NCI-H1092 (cell line): ENCODE measurements at places on chromosomes 2 and 18.

GRCh38 chr2:222372993-222373392 lies 51.4 kb upstream of the SGPP2 start:
- DNase-seq, result no peak

DNA sequence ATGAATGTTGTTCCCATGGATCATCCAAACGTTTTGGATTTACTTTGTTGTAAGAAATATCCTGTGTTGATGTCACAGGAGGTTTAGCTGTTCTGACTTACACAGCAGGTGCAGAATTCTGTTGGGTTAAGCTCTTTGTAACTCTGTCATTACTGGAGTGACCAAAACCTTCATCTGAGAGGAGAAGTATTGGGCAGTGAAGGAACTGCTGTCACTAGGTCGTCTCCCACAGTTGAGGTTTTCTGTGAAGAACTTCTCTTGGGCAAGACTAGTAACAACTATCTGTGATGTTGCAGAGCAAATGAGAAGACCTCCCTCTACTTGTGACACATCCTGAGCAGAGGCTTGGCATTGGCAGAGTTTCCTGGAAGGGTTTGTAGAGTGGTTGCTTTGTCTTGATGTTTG lies 2.9 kb downstream of the SPTBN1 start:
- DNase-seq, result no peak

DNA sequence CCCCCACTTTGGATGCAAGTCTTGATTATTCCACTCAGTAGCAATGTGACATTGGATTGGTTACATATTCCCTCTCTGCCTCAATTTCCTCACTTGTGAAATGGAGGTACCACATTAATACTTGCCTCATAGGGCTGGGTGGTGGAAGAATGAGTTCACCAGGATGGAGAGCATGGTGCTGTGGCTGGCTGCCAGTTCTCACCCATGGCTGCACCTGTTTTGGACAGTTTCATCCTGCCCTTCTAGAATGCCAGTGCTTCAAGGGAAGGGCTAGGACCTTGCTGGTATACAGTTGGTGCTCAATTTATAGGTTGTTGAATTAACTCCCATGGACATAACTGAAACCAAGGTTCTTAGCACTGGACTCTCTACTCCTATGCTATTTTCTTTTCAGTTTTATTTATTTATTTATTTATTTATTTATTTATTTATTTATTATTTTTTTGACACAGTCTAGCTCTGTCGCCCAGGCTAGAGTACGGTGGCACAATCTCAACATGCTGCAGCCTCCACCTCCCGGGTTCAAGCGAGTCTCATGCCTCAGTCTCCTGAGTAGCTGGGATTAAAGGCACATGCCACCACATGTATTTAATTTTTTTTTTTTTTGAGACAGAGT lies 5.3 kb upstream of the SH3RF3 start:
- DNase-seq, result no peak

- no peak for DNase-seq
Measured at GRCh38 chr2:134072341-134072740, 181.5 kb upstream of the MGAT5 start.

- no peak for DNase-seq
Measured at GRCh38 chr2:124911560-124911959, 886.5 kb downstream of the CNTNAP5 start.

GRCh38 chr2:147863835-147864234 lies 19.0 kb downstream of the ACVR2A start:
- no peak for DNase-seq

DNA sequence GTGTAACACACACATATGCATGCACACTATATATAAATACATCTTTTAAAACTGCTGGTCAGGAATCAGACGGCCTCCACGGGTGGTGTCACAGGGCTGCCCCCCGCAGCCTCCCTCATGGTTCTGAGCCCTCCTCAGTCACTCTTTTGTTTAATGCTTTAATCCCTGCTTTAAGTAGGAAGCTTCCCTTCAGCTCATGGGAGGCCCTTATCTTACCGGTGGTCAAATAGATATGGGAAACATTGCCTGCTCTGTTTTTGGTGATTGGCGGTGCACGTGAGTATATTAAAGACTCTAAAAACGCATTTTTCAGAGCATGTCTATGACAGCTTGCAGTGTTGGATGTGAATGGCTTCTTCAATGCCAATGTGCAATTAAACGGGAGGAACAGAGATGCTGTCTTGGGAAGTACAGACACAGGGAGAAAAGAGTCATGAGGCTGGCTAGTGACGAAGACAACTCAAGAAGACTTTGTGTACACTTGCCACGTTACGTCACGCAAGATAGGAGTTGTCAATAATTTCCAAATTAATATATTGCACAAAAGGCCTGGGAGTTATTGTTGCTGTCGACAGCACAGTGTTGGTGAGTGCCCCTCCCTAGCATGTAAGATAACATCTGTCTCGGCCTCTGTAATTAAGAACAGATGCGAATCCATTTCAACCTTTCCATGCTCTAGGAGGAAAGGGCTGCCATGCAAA lies 23.3 kb downstream of the GNLY start:
- no peak for DNase-seq

DNA sequence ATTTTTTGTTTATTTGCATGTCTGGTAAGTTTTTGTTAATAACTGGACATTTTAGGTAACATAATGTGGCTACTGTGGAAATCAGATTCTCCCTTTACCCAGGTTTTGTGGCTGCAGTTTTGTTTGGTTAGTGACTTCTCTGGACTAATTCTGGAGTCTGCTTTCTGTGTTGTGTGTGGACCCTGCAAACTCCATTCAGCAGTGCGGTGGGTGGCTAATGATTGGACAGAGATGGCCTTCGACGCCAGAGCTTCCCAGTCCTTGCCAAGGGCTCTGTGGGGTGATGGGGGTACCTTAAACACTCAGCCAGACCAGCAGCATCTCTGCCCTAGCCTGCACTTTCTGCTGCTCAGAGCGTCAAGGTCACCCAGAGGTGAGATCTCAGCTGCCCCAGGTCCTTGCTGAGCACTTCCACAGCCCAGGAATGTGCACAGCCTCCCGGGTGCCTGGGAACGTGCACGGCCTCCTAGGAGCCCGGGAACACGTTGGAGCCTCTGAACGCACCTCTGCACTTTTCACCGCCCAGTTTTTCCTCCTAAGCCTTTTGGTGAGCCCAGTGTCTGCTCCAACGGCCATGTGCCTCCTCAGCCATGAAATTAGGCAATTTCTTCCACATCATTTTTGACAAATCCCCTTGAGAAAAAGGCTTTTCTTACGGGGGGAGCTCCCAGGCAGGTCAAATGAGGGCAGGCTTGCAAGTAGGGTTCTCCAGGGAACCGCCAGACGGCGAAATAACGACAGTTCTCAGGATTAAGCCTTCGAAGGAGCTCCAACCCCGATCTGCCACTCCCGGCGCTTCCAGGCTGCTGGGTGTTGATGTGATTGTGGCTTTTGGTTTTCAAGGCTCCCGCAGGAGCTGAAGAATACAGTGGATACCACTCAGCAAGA lies 35.2 kb upstream of the KLF11 start:
- no peak for DNase-seq

DNA sequence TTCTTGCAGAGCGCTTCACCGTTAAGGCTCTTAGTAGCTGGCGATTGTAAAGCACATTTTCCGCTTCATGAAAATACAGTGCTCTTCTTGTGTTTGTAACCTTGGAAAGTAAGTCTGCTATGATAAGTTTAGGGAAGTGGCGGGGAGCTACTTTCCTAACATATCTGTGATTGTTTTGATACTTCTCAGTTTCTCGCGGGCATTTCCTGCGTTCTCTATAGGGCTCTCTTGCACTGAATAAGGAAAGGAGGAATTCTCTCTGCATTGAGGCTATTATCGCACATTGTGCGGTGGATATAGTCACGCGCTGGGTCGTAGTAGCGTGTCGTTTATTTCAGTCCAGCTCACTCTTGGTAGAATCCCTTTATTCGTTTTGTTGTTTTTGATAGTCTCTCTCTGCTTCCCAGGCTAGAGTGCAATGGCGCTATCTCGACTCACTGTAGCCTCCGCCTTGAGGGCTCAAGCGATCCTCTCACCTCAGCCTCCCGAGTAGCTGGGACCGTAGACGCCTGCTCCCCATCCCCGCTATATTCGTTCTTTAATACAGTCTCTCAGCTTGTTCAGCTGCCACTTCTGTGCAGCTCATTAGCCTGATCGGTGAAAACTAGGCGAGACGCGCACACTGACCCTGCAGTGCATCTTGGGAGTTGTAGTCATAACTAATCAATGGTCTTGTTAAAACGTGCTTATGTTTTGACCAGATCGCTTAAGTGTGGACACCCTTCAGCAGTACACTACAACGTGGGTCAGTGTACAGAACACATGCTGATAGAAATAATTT lies 1.0 kb upstream of the PPP4R3B start:
- DNase-seq, result peak; percentile 11
